ENCODE measurements at places on chromosomes 3 and 15.

GRCh38 chr3:66098436-66098835, 59.7 kb upstream of the MAGI1 start:
- no peak for DNase-seq

- no peak for DNase-seq
Observed at GRCh38 chr3:159775372-159775961, 213.2 kb upstream of the IL12A start.

GRCh38 chr3:53794597-53794996, 51.6 kb downstream of the CHDH start:
- DNase-seq: no peak

DNA sequence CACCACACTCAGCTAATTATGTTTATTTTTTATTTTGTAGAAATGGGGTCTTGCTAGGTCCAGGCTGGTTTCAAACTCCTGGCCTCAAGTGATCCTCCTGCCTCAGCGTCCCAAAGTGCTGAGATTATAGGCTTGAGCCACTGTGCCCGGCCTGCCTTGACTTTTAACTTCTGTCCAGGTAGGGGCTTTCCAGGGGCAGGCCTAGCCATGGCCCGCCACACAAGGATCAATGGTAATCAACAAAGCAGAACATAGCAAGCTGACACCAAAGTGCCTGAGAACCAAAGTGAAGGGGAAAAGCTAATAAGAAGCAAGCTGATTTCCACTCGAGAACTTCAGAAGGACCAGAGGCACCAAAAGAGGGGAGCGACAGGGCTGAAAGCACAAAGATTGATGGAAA, 9.4 kb upstream of the CRTC3 start:
- DNase-seq: no peak

GRCh38 chr3:131393868-131394267, 12.3 kb downstream of the NUDT16 start:
- DNase-seq: no peak

DNA sequence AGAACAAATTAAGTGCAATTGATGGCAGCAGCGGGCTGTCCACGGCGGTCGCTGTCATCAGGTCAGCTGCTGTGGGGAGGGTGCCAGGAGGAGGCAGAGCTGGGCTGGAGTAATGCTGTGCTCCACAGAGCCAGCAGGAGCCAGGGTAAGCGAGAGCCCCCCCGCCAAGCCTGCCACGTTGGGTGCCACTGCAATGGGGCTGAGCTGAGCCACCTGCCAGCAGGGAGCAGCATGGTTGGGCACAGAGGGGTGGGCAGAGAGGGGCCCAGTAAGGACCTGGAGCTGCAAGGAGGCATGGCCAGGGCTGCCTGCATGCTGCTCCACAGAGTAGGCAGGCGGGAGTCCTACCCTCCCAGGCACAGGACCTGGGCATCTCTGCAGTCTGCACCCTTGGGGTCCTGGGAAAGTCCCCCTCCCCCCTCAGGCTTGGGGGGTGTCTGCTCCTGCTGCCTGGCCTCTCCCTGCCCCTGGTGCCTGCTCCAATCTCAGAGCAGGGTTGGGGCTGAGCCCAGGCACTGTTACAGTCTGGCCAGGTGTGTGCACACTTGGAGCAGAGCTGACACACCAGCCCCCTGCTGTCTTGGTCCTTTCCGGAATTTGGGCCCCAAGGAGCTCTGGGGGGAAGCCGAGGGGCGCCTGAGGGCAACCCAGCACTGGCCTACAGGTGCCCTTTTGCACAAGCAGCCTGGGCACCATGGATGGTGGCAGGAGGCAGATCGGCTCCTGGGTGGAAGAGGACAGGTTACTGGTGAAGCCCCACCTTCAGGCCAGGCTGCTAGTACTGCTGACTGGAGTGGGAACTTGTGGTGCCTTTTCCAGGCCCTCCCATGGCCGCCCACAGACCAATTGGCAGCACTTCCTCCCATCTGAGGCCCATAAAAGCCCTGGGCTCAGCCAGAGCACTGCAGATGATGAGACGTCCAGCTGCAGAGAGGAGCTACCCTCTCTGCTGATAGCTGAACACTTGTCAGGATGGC, 8.5 kb upstream of the PIAS1 start:
- no peak for DNase-seq

DNA sequence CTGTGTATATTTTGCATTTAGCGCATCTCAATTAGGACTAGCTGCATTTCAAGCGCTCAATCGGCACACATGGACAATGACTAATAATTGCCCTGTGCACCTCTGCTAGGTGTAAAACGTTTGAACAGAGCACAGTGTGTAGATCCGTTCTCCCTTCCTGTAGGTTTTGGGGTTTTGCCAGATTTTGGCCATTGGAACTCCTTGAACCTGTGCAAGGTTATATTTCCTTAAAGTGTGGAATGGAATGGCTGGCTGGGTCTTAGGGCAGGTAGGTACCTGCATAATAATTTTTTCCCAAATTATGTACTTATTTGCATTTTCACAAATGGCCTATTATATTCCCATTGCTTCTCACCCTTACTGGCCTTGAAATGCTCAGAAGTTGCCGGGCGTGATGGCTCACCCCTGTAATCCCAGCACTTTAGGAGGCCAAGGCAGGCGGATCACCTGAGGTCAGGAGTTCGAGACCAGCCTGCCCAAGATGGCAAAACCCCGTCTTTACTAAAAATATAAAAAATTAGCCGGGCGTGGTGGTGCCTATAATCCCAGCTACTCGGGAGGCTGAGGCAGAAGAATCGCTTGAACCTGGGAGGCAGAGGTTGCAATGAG, 777 bp downstream of the RNU5B-1 start:
- no peak for DNase-seq

DNA sequence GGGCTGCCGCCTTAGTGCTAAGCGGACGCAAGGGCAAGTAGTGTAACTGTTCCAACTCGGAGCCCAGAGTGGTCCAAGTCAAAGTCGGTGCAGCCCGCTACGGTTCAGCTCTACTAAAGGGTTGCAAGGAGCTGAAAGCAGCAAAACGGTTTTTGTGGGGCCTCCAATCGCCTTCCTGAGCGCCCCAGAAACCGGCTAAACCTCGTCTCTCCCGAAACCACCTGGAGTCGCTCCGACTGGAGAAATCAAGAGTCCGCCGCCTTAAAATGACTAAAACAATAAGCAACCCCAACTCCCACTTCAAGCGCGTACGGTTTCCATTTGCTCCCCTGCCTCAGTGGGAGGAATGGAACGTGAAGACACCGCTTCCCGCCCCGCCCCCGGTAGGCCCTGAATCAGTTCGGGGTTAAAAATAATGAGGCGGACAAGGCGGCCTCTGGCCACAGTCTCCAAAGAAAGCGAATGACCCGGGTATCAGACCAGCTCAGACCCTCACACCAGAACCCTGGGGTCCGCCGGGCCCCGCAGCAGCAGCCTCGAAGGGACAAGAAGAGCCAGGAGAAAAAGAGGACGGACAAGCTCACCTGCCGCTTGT, 401 bp downstream of the SEC11A start:
- peak; percentile 13 for DNase-seq

DNA sequence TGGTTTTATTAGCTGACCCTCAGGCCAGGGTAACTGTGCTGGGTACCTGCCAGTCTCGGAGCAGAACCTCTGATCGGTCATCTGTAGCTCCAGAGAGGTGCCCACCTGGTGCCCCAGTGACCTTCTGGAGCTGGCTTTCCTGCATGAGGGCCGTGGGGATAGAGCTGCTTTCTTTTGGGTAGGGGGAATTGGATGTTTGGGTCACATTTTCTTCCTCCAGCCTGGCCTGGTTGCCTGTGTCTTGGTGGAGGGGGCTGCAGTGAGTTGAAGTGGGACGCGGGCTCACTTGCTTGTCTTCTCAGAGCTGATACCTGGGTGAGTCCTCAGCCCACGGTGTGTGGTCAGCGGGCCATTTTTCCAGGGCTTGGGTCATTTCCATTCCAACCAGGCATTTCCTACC, 2.6 kb downstream of the ZNF710 start:
- no peak for DNase-seq

- DNase-seq: no peak
Observed at GRCh38 chr3:151228666-151229040, 25.6 kb upstream of the GPR171 start.

DNA sequence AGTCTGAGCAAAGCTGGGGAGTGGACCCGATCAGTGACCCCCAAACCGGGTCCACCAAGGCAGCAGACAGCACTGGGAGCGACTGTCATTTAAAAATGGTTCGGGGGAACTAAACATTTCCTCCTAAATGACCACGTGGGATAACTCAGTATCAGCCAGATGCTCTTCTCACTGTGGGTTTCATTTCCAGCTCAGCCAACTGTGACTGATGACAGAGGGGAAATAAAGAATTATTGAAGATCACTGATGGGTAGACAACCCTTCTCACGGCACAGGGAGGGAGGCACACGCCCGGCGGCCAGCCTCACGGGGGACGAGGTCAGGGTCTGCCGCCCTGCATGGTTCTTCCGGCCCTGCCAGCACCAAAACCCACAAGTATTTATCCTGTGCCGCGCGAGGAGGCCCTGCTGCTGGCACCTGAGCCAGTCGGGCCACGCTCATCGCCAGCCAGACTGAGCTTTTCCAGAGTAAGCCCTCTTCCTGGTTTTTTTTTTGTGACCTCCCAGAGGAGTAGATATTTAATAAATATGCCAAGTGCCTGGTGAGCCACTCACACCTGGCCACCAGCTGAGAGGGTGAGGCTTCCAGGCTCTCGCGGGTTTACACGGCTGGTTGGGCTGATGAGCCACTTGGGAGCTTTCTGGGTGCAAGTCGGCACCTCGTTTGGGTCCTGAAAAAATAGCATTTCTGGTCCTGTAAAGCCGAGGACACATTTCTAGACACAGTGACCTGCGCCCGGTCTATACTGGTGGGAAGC, 6.2 kb downstream of the MELTF start:
- DNase-seq: no peak

GRCh38 chr3:4774531-4774930, 204.7 kb upstream of the BHLHE40 start:
- DNase-seq: no peak

DNA sequence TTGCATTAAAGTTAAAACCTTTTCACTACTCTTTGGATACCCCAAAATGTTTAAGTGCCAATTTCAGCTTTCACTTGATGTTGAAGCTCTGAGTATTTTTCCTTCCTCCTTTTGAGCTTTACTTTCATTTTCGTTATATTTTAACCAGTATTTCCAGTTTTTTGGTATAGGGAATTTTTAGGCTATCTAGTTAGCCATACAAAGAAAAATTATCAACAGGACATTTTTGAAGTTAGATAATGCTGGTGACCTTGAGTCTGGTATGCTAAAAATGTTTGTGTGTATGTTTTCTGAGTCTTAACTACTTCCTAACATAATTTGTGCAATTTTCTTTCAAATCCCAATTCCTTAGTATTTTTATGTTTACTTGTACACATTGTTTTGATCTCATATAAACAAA, 284.8 kb downstream of the OTOL1 start:
- DNase-seq: no peak

- no peak for DNase-seq
Observed at GRCh38 chr15:40744815-40745152, 10.3 kb downstream of the RMDN3 start.

GRCh38 chr3:66747696-66748095, 246.9 kb upstream of the LRIG1 start:
- no peak for DNase-seq

DNA sequence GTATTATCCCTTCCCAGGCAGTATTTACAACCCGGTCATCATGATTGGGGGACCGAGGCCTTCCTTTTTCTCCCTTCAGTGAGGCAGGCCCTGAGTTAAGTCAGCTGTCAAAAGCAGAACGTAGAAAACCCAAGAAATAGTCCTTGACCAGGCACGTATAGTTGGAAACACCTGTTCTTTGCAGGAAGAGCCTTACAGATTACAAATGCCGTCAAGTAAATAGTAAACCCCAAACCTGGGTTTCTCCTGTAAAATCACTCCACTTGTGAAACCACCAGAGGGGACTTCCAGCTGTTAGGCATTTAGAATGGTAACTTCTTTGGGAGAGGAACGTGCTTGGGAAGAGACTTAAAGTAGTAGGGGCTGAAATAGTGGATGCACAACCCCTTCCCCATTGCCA, 1.0 kb upstream of the BTBD1 start:
- no peak for DNase-seq

GRCh38 chr15:59993950-59994401, 10.1 kb upstream of the FOXB1 start:
- no peak for DNase-seq

GRCh38 chr3:171970301-171970788, 69.0 kb upstream of the FNDC3B start:
- DNase-seq: no peak

DNA sequence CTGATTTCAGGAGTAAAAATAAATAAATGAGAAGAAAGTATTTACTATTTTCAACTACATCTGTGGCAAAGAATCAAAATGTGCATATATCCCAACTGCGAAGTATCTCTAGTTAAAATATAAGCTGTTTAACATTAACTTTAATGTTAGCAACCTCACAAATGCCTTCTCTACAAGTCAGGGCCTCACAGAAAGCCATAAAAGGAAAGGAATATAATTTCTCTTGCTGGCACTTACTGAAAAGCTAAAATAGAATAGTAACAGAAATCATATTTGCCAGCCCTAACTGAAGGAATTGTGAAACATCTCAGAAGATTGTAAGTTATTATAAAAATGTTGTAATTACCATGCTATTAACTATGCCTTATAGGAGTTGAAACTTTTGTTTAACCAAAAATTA, 65.1 kb upstream of the MBNL1 start:
- DNase-seq: no peak

GRCh38 chr3:37546876-37547275, 314.8 kb upstream of the CTDSPL start:
- DNase-seq: no peak

DNA sequence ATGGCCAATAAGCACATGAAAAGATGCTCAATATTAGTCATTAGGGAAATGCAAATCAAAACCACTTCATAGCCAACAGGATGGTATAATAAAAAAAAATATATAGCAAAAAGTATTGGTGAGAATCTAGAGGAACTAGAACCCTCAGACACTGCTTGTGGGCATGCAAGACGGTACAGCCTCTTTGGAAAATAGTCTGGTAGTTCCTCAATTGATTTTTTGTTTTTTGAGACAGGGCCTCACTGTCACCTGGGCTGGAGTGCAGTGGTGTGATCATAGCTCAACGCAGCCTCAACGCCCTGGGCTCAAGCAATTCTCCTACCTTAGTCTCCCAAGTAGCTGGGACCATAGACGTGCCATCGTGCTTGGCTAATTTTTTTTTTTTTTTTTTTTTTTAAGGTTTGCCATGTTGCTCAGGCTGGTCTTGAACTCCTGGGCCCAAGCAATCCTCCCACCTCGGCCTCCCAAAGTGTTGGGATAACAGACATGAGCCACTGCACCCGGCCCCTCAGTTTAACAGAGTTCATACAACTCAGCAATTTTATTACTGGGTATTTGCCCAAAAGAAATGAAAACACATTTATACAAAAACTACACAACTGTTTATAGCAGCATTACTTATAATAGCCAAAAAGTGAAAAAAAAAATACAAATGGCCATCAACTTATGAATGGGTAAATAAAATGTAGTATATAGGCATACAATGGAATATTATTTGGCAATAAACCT, 5.1 kb downstream of the PRC1 start:
- DNase-seq: no peak

DNA sequence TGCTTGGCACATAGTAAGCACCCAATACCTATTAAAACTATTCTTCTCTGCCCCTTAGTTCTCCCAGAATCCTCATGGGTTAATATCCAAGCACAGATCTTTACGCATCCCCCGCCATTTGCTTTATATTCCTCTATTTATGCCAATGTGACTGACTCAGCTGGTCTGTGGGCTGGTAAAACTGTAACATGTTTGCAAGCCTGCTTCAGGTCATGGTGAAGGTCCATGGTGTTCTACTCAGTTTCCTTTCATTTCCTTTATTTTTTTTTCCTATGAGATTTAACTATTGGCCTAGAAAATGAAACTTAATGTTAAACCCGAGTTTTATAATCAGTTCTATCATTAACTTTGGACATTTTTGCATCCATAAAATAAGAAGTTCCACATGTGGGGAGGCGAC, 47.0 kb downstream of the FRMD4B start:
- DNase-seq: no peak

- no peak for DNase-seq
Observed at GRCh38 chr3:188090620-188091309, 63.2 kb upstream of the LPP start.

Data from effector CD4-positive, alpha-beta T cell (primary cell).